ENCODE measurements at places on chromosomes 11 and 22. TPM values are rescaled to one million over a fixed set of nuclear protein-coding genes. Genes with fewer than 3 reads are reported as not detected.
A peak's percentile ranks its signal among the peaks of the same experiment; 100 is the strongest.

- DNase-seq: no peak
These were observed 106.4 kb downstream of the EHF start for GRCh38 chr11:34727228-34727737.

- no peak for DNase-seq
These were observed 34.7 kb downstream of the CCDC83 start for GRCh38 chr11:85889676-85890579.

DNA sequence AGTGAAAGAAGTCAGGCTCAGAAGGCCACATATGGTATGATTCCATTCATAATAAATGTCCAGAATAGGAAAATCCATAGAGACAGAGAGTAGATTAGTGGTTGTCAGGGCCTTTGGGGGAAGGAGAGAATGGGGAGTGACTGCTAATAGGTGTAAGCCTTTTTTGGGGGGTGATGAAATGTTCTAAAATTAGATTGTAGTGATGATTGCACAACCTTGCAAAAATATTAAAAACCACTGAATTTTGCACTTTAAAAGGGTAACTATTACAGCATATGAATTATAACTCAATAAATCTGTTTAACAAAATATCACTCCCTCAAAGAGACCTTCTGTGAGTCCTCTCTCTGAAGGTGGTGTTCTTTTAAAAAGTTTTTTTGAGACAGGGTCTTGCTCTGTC, 72.3 kb upstream of the GRK3 start:
- DNase-seq: no peak

DNA sequence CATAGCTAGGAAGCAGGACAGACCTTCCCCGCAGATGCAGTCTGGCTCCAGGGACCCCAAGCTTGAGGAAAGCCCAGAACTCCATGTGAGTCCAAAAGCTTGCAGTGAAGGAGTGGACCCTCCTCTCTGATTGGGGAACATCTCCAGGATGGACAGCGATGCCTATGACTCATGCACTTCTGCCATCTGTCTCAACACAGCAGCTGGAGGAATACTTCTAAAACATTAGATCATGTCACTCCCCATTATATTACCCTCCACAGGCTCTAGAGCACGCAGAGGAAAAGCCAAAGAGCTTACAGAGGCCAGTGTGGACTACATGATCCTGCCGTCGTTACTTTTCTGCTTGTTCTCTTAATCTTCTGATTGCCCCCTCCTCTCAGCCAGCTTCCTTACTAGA, 605.7 kb downstream of the INSC start:
- DNase-seq: no peak

DNA sequence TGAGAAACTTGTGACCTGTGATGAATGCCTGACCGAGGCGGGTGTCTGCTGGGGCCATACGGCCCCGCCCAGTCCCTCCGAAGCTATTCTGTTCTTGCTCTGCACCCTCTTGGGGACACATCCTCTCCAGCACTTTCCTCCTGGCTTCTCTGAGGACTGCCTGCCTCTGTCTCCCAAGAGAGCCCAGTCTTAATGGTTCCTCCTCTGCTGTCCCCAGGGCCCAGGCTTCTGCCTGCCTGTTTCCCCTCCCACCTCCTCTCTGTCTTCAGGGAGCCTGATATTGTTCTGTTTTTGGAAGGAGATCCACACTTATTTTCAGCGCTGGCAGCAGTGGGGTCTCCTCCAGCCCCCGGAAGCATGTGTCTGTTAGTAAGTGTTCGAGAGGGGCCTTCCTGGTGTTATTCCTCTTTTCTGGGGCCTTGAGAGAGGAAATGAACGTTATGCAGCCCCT, 18.7 kb downstream of the SYNGR1 start:
- DNase-seq: no peak

GRCh38 chr11:92269021-92269420, 44.4 kb downstream of the FAT3 start:
- no peak for DNase-seq

DNA sequence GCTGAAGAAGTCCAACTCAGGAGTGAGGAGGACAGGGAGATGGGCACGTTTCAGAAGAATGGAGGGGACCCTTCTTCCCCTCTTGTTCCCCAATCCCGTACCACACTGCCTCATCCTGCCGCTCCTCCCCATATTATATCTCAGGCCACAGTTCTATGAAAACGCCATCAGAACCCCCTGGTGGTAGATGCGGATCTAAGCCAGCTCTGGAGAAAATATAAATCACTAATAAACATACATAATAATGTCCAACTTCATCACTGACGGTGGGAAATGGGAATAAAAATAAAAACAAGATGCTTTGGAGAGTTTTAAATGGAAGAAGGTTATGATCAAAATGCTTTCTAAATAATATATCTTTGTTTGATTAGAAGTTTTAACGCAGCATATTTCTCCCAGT, 400.3 kb downstream of the CADM1 start:
- DNase-seq: no peak

- DNase-seq: peak; percentile 84
These were observed 14.1 kb upstream of the MDK start for GRCh38 chr11:46367244-46367915.

DNA sequence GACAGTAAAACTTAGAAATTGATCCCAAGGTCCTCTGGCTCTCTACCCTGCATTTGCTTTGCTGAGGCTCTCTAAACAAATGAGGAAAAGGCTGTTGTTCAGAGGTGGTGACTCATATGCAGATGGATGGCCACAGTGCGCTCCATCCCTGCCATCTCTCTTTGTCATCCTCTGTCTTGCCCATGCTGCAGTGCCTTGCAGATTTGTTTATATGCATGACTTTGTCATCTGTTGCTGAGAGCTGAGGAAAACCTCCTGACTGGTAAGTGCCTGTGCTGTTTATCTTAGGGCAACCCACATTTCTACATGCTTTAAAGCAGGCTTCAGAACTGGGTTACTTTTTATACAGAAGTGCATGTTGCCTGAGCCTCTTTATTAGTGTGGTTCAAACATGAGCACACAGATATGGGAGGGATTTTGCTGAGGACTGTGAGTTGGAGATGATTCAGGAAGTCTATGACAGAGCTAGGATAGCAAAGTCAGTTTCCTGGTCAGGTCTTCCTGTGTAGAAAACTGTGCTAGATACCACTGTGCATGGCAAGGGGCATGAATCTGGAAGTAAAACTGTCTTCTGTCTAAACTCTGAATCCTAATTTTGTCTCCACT, 57.4 kb downstream of the JAM3 start:
- DNase-seq: no peak

CDC42EP2 gene
- 1.2 TPM for total RNA-seq

- no peak for DNase-seq
These were observed 352.8 kb downstream of the SHANK2 start for GRCh38 chr11:70899616-70900015.

DNA sequence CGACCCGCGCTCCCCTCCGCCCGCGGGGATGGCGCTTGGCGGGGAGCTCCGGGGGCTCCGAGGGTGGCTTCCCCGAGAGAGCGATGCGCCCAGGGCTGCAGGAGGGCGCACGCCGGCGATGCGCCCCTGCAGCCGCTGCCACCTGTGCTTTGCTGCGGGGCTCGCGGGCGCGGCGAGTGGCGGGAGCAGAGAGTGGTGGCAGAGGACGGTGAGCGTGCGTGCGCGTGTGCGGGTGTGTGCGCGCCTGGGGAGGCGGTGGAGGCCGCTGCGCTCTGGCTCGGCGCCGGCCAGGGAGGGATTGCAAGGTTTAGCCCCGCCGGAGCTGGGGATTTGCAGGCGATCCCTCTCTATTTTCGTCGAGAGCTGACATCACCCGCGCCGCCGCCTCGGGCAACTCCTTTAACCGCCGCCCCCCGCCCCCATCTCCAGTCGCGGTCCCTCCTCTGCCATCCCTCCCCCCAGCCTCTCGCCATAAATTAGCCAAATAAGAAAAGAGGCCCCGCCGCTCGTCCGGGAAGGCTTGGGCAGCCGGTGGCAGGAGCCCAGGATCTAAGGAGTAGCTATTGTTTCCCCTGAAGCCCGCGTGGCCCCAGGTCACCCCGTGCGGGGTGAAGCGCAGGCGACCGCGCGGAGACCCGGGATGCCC, at the start of gene SLC1A2:
Gene SLC1A2 (minus strand): TSS at position 375 of the 646 bp plus-strand sequence. CDS start 592 bp downstream, outside the sequence.
- no peak for DNase-seq

- no peak for DNase-seq
These were observed at the start of gene CYB5R2 for GRCh38 chr11:7672960-7673723. TSS of gene CYB5R2 (minus strand) at chr11:7673500. CDS start at chr11:7672825, 675 bp downstream.

GRCh38 chr11:1929621-1930461, 10.3 kb downstream of the TNNT3 start:
- no peak for DNase-seq

KCNK4 gene
- total RNA-seq: not detected

- DNase-seq: no peak
These were observed 10.5 kb downstream of the RPL27A start for GRCh38 chr11:8693010-8693551.

CARNS1 gene
- total RNA-seq: 4.8 TPM

Measured in activated CD8-positive, alpha-beta T cell treated with anti-CD3 and anti-CD28 coated beads, Interleukin-2, amount 10 ng/mL, durations not matched to agents 7 days and 5 days (primary cell).